ENCODE measurements at places on chromosomes 3 and 15. TPM values are rescaled to one million over a fixed set of nuclear protein-coding genes. Genes with fewer than 3 reads are reported as not detected.

DNA sequence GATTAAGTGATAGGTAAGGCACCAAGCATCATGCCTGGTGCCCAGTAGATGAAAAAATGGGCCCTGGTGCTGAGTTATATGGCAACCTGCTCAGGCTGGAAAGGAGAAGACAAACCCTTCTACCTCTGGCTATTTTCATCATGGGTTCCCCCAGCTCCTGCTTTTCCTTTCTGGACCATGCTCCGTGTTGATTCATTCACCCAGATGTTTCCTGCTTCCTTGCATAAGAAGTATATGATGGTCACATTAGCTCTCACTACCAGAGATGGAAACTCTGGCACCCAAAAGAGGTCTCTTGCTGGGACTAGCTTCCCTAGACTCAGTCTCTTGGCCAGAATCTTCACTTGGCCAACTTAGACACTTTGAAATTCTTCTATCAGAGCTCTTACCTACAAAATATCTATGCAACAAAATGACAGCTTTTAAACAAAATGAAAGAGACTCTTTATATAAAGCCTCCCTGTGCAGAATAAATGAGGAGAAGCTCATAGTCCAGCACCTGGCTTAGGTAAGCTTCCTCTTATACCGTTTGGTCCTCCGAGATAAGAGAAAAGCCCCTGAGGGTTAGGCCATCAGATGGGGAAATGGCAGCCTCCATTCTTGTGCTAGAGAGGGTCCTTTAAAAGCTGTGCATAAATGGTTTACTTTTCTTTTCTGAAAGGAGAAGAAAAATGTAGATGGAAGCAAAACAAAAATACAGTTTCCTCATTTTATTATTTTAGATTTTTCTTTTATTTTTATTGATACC, 46.8 kb upstream of the MCF2L2 start:
- peaks cover 4% of the 10 kb centered on the region for H3K27me3 ChIP-seq
- no peaks in the 10 kb centered on the region for H3K36me3 ChIP-seq
- no peak overlapping the region for H3K27ac ChIP-seq
- H3K4me3 ChIP-seq, result no peak overlapping the region
- DNase-seq, result no peak
- H3K4me1 ChIP-seq, result peaks cover 1% of the 10 kb centered on the region

- H3K4me1 ChIP-seq, result peaks cover 27% of the 10 kb centered on the region
- no peak overlapping the region for H3K4me3 ChIP-seq
- no peak overlapping the region for H3K27ac ChIP-seq
- DNase-seq, result no peak
- no peaks in the 10 kb centered on the region for H3K27me3 ChIP-seq
Measured at GRCh38 chr3:45611209-45611608, 16.7 kb downstream of the LIMD1 start.

GRCh38 chr15:78457101-78457500, 19.1 kb downstream of the IREB2 start:
- no peaks in the 10 kb centered on the region for H3K27me3 ChIP-seq
- no peak overlapping the region for H3K27ac ChIP-seq
- DNase-seq, result no peak
- peaks cover 14% of the 10 kb centered on the region for H3K36me3 ChIP-seq

DNA sequence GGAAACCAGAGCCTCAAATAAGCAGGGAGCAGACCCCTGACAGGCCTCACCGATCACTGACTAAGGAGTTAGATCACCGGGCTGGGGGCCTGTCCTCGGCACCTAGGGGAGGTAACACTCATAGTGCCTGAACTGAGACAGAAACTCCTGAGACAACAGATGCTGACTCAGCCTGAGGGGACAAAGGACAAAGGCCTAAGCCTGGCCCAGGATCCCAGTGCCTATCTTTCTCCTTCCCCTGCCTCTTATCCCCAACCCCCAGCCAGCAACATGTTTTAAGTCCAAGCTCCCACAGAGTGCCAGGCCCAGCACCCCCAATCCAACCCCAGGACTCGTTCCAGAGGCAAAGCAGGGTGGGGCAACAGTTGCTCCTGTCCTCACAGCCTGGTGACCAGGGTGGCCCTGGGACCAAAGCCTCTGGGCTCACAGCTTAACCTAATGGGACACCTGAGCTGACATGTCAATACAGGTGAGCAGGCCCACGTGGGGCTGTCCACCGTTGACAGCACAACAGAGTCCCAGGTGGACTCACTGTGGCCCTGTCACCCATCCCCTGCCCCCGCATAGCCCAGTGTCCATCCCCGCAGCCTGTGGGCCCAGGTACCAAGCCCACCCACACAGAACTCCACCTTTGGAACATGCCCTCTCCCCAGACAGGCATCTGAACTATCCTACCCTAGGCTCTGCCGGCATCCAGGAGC, 37.4 kb downstream of the ADCY5 start:
- no peaks in the 10 kb centered on the region for H3K4me1 ChIP-seq
- no peak overlapping the region for H3K27ac ChIP-seq
- H3K27me3 ChIP-seq, result peaks cover 7% of the 10 kb centered on the region
- H3K36me3 ChIP-seq, result no peaks in the 10 kb centered on the region

Gene ISLR2
- total RNA-seq, result not detected
